ENCODE measurements at places on chromosomes 6 and 20.
A peak's percentile ranks its signal among the peaks of the same experiment; 100 is the strongest.

DNA sequence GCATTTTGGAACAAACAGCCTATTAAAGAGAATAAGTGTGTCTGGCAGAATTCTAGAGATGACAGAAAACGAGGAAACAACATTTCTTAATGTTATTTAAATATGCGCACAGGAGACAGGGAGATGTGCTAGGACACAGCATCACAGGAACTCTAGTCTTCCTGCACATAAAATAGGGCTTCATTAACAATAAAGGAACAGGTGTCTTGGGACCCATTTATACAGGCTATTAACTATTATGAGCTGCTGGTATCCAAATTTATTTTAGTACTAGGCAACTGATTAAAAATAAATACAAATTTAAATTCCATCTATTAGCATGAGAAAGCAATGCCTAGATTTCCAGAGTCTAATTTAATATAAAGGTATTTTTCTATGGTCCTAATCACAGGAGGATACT lies 102.3 kb downstream of the PDSS2 start:
- H3K27ac ChIP-seq, result no peak overlapping the region
- no peaks in the 10 kb centered on the region for H3K36me3 ChIP-seq
- no peaks in the 10 kb centered on the region for H3K27me3 ChIP-seq

DNA sequence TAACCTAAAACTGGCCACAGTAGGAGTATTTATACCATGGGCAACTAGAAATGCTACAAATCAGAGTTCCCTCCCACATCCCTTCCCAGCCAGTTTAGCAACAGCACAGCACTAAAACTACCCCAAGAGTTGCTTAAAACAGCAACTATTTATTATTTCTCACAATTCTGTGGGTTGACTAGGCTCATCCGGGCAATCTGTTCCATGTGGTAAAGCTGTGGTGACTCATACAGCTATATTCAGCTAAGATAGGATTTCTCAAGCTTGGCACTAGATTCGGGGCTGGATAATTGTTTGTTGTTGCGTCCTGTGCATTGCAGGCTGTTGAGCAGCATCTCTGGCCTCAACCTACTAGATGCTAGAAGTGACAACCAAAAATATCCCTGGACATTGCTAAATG lies 8.6 kb upstream of the HECA start:
- no peak overlapping the region for H3K27ac ChIP-seq
- no peaks in the 10 kb centered on the region for H3K36me3 ChIP-seq
- H3K27me3 ChIP-seq, result no peaks in the 10 kb centered on the region
- DNase-seq, result peak; percentile 83
- H3K4me3 ChIP-seq, result no peak overlapping the region

DNA sequence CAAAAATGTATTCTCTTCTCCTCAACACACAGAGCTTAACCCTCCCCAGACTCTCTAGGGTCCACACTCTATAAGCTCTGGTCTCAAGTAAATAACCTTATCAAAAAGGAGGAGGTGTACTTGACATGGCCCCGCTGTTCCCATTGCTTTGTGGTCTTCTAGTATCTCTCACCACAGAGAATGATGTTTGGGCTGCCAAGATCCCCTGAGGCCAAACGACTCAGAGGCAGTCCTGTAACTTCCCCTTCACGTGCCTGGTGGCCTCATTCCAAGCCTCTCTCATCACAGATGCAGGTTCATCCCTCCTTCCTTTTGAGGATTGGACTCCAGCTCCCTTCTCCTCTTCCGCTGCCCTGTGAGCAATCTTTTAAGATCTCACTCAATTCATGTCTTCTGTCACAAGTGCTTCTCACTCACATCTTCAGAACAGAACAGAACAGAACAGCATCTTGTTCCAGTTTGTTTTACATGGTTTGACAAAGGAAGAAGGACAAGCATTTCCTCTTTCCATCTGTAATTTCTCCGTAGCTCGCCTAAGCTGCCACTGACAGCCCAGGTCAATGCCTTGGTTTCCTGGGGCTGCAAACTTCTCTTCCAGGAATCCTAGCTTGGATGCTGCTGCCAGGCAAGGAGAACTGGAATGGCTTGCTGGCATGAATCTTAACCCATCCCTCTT lies 541.5 kb downstream of the CD83 start:
- no peak overlapping the region for H3K27ac ChIP-seq
- peaks cover 5% of the 10 kb centered on the region for H3K27me3 ChIP-seq
- H3K36me3 ChIP-seq, result no peaks in the 10 kb centered on the region
- peaks cover under 1% of the 10 kb centered on the region for H3K4me1 ChIP-seq

DNA sequence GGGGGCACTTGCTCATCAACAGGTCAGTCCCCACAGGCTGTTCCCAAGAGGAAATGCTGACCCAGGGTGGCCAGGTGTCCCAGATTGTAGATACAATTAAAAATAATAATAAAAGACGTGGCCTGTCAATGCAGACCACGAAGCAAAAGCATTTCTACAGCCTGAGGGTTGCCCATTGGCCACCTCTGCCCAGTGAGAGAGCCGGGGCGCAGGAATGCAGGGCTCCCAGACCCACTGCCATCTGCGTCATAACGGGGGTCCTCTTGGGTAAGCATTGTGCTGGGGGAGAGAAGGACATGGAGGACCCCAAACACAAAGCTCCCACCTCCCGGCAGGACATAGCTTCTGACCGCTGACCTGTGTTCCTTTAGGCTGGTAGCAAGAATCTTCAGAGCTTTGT lies 22.9 kb upstream of the AFDN start:
- H3K4me1 ChIP-seq, result no peaks in the 10 kb centered on the region
- H3K36me3 ChIP-seq, result no peaks in the 10 kb centered on the region
- H3K4me3 ChIP-seq, result no peak overlapping the region
- no peak for DNase-seq

- no peak overlapping the region for H3K4me3 ChIP-seq
- H3K27ac ChIP-seq, result no peak overlapping the region
- peaks cover 4% of the 10 kb centered on the region for H3K36me3 ChIP-seq
- no peaks in the 10 kb centered on the region for H3K4me1 ChIP-seq
- H3K27me3 ChIP-seq, result no peaks in the 10 kb centered on the region
Observed at GRCh38 chr20:37758332-37758731, 64.5 kb downstream of the CTNNBL1 start.

GRCh38 chr6:42400061-42400760 lies 51.5 kb downstream of the TRERF1 start:
- no peaks in the 10 kb centered on the region for H3K27me3 ChIP-seq
- H3K4me1 ChIP-seq, result peaks cover 22% of the 10 kb centered on the region
- H3K36me3 ChIP-seq, result no peaks in the 10 kb centered on the region
- DNase-seq, result no peak
- no peak overlapping the region for H3K27ac ChIP-seq
- H3K4me3 ChIP-seq, result no peak overlapping the region

DNA sequence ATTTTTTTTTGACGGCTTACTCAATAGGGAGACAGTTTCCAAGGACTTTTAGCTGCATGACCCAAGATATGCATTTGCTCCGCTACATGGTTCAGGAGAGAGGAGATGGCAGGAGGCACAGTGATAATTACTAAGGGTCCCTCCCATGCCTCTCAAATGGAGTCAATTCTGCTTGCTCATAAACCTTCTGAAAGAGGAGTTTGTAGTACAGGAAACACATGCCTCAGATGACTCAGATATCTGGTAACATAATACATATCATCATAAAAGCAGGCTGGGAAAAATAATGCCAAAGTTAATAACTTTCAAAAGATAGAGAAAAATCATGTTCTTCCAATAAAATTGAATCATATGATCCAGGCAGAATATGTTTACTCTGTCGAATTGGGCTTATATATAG lies 97.6 kb upstream of the DEFB112 start:
- no peaks in the 10 kb centered on the region for H3K27me3 ChIP-seq
- H3K4me1 ChIP-seq, result no peaks in the 10 kb centered on the region
- H3K4me3 ChIP-seq, result no peak overlapping the region
- no peak overlapping the region for H3K27ac ChIP-seq
- no peak for DNase-seq
- H3K36me3 ChIP-seq, result no peaks in the 10 kb centered on the region

GRCh38 chr6:26495281-26495680 lies 4.8 kb upstream of the BTN1A1 start:
- DNase-seq, result no peak
- H3K27me3 ChIP-seq, result peaks cover 6% of the 10 kb centered on the region
- no peak overlapping the region for H3K27ac ChIP-seq
- no peak overlapping the region for H3K4me3 ChIP-seq
- no peaks in the 10 kb centered on the region for H3K4me1 ChIP-seq

DNA sequence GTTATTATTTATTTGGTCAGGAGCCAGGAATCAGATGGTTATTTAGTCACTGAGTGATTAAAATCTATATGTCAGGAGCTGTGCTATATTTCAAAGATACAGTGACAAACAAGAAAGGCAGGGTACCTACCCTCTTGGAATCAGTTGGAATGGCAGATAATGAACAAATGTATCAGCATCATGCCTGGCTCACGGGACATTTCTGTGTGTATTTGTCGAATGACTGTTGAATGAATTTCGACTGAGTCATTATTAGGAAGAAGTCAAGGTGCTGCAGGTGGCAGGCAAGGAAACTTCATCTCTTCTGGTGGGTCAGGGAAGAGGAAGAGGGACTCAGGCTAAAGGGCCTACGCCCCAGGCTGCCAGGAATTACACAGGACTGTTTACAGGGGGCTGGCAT lies 13.6 kb downstream of the PKIG start:
- no peak overlapping the region for H3K4me3 ChIP-seq
- no peaks in the 10 kb centered on the region for H3K27me3 ChIP-seq
- H3K4me1 ChIP-seq, result peaks cover 11% of the 10 kb centered on the region
- H3K27ac ChIP-seq, result no peak overlapping the region
- DNase-seq, result no peak

DNA sequence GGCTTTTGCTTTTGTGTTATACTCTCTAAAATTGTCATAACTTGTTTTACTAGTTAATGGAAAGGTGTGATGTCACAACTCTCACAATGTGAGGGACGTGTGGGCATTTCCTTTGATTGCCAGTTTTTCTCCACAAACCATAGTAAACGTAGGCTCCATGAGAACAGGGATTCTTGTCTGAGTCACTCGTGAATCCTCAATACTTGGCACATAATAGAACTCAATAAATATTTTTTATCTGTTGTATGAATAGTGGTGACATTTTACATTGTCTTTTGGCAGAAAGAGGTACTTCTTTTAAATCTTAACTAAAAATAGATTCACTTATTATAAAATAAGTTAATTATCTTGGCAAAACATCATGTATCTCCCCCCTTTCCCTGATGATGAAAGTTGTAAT lies 69.0 kb upstream of the CNKSR3 start:
- H3K27me3 ChIP-seq, result no peaks in the 10 kb centered on the region
- H3K4me3 ChIP-seq, result no peak overlapping the region
- H3K27ac ChIP-seq, result no peak overlapping the region
- no peak for DNase-seq
- no peaks in the 10 kb centered on the region for H3K36me3 ChIP-seq
- no peaks in the 10 kb centered on the region for H3K4me1 ChIP-seq

GRCh38 chr6:115078555-115078954 lies 735.7 kb upstream of the HS3ST5 start:
- no peaks in the 10 kb centered on the region for H3K4me1 ChIP-seq
- no peaks in the 10 kb centered on the region for H3K27me3 ChIP-seq
- no peak for DNase-seq
- no peak overlapping the region for H3K27ac ChIP-seq
- H3K4me3 ChIP-seq, result no peak overlapping the region

- H3K27me3 ChIP-seq, result no peaks in the 10 kb centered on the region
- DNase-seq, result no peak
- no peaks in the 10 kb centered on the region for H3K36me3 ChIP-seq
- no peak overlapping the region for H3K4me3 ChIP-seq
- no peaks in the 10 kb centered on the region for H3K4me1 ChIP-seq
Observed at GRCh38 chr20:3181270-3181669, 7.9 kb upstream of the LZTS3 start.
